Pancreas (tissue), 10 donors: ENCODE measurements at places on chromosomes 13 and 19. TPM values are rescaled to one million over a fixed set of nuclear protein-coding genes. Genes with fewer than 3 reads are reported as not detected.

DNA sequence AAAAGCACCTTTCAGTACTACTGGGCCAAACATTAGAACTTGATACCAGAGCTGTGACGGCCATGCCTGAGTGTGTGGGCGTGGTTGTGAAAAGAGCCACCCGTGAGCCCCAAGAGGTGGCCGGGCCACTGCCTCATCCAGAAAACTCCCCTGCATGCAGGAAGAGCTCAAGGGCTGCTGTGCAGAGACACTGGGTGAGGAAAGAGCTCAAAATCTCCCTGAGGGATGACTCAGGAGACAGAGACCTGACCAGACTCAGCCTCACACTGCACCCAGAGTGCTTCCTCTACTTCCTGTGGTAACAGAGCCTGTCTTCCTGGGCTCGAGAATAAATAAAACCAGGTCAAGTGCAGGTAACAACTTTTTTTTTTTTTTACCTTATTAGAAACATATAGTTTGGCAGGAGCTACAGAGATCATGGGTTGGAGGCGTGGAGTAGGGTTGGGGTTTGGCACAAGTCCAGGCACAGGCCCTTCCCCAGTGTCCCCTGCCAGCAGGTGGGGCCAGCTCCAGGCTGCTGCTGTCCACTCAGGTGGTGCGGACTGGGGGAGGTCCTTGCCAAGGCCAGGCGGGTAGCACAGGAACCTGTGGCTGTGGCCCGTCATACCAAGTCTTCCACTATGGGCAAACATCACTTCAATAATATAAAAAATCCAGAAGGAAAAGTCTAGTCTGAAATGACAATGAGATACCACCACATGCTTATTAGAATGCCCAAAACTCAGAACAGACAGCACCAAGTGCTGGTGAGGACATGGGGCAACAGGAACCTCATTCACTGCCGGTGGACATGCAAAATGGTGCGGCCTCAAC lies 25.5 kb downstream of the ELL start:
- H3K4me1 ChIP-seq: peaks cover 23% of the 10 kb centered on the region
- H3K27ac ChIP-seq: no peak overlapping the region
- H3K36me3 ChIP-seq: no peaks in the 10 kb centered on the region
- H3K27me3 ChIP-seq: no peaks in the 10 kb centered on the region
- no peak overlapping the region for H3K4me3 ChIP-seq

ZIC5 gene
- not detected for total RNA-seq

CEACAM8 gene
- total RNA-seq: not detected

DNA sequence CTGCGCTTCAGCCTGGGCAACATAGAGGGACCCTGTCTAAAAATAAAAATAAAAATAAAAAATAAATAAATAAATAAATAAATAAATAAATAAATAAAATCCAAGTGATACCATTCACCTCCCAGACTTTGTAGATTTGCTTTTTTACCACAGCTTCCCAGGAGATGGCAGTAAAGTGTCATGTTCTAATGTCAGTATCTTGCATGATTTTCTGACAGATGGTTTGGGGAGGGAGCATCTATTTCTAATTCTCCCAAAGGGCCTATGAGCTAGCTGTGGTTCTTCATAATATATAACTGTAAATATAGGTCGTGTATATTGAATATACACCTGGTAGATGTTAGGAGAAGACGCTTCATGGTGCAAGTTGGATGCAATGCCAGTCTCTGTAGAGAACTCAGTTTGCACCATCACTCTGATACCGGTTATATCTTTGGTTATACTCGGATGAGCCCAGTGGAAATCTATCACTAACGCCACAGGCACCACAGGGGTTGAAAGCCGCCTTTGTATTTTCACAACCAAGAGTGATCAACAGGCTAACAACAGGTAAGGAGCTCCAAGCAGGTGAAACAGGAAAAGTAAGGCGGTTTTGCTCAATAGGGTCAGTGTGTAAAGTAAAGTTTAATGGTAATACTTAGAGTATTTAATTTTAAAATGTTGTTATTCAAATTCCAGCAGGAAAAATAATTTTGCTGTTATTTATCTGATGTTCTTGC lies 13.9 kb downstream of the APLP1 start:
- H3K27me3 ChIP-seq: no peaks in the 10 kb centered on the region
- H3K36me3 ChIP-seq: no peaks in the 10 kb centered on the region
- H3K4me1 ChIP-seq: no peaks in the 10 kb centered on the region
- no peak overlapping the region for H3K4me3 ChIP-seq

DNA sequence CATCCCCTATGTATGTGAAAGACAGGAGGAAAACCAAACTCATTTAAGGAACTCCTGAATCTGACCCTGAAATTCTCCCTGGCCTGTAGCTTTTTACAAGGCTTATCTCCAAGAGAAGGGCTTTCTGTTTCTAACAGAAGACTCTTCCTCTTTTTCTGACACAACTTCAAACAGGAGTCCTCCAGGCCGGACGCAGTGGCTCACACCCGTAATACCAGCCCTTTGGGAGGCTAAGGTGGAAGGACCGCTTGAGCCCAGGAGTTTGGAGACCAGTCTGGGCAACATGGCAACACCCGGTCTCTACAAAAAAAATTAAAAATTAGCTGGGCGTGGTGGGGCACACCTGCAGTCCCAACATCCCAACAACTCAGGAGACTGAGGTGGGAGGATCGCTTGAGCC lies 41.9 kb downstream of the CARS2 start:
- DNase-seq: no peak
- H3K27ac ChIP-seq: no peak overlapping the region
- H3K36me3 ChIP-seq: peaks cover 11% of the 10 kb centered on the region

GRCh38 chr13:19982447-19983043 lies 24.0 kb downstream of the ZMYM2 start:
- DNase-seq: no peak
- peaks cover 5% of the 10 kb centered on the region for H3K4me1 ChIP-seq
- H3K4me3 ChIP-seq: no peak overlapping the region
- H3K27ac ChIP-seq: no peak overlapping the region

CYP4F12 gene
- 0.79 TPM for total RNA-seq

PRR20A gene
- total RNA-seq: not detected

CYP2F1 gene
- total RNA-seq: not detected

NCCRP1 gene
- total RNA-seq: 3.1 TPM

DNA sequence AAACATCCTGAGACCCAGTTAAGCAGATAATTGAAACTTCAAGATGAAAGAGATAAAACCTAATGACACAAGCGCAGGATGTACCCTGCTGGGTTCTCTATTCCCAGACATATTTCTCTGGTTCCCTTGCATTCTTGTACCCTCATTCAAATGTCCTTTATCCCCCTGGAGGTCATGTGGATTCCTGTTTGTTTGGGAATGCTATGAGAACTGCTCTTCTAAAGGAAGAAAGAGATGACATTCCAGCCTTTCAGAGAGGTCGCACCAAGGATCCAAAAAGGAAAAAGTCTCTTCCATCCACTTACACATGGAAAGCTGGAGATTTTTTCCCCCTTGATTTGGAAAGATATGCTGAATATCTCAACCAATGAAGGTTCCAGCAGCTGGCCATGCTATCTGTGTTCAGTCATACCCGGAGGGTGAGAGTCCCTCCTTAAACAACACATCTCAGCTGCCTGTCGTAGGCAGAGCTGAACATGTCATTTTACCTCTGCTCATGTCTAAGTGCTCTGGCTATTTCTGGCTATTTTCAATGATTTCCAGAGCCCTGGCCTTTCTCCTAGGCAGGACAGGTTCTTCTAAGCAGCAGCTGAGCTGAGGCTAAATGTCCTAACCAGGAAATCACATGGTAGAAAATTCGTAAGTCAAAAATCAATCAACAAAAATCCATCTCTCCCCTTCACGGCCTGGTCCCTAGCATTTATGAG lies 52.5 kb downstream of the C13orf42 start:
- H3K27ac ChIP-seq: no peak overlapping the region
- H3K27me3 ChIP-seq: no peaks in the 10 kb centered on the region
- H3K36me3 ChIP-seq: no peaks in the 10 kb centered on the region
- H3K4me1 ChIP-seq: no peaks in the 10 kb centered on the region
- DNase-seq: no peak

S1PR4 gene
- 0.92 TPM for total RNA-seq

SHISA2 gene
- total RNA-seq: 0.55 TPM

DNA sequence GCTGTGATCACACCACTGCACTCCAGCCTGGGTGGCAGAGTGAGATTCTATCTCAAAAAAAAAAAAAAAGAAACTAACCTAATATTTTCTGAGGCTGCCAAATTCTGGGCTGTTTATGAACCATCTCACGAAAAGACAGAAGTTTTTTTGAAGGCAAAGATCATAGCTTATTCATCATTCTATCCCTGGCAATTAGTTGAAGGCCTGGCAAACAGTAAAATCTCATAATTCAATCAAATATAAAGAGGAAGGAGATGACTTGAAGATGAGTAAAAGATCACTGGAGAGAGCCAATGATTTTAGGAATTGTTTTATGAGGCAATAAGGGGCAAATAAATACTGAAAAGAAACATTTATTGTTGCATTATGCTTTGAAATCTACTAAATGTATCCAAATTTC lies 216.5 kb downstream of the DCLK1 start:
- DNase-seq: no peak
- no peak overlapping the region for H3K27ac ChIP-seq
- H3K27me3 ChIP-seq: no peaks in the 10 kb centered on the region
- H3K4me1 ChIP-seq: no peaks in the 10 kb centered on the region
- no peak overlapping the region for H3K4me3 ChIP-seq

DNA sequence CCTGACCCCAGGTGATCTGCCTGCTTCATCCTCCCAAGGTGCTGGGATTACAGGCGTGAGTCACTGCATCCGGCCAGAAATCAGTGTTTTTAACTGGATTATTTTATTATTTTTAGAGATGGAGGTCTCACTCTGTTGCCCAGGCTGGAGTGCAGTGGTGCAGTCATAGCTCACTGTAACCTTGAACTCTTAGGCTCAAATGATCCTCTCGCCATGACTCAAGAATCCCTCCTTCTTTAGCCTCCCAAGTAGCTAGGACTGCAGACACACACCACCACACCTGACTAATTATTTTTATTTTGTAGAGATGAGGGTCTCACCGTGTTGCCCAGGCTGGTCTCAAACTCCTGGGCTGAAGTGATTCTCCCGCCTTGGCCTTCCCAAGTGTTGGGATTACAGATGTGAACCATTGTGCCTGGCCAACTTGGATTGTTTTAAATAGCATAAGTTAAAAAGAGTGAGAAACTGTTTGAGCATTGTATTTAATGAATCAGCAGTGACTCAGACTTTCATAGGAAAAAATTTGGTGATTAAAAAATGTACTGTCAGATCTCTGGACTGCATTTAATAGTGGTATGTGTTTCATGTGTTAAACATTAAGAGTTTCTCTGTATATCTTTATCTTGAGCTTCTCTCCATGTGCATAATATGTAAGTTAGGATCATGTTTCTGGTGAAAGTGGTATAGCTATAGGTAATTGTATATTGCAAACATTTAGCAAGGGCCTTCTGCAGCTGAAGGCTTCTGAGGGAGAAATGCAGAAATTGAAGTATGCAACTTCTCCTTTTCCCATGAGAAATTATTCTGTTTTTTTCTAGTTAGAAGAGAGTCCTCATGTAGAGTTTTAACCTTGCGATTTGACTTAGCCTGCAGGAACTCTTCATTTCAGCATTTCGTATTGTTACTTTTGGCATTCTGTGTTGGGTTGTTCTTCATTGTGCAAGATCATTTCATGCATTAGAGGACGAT lies 121.2 kb downstream of the PCCA start:
- DNase-seq: no peak
- H3K27me3 ChIP-seq: no peaks in the 10 kb centered on the region
- H3K36me3 ChIP-seq: no peaks in the 10 kb centered on the region
- no peak overlapping the region for H3K27ac ChIP-seq
- no peaks in the 10 kb centered on the region for H3K4me1 ChIP-seq

GRCh38 chr13:110713981-110714796 lies 689 bp downstream of the ING1 start:
- peak overlapping the region; percentile 100 for H3K27ac ChIP-seq
- no peaks in the 10 kb centered on the region for H3K36me3 ChIP-seq
- DNase-seq: peak; percentile 68
- H3K27me3 ChIP-seq: no peaks in the 10 kb centered on the region
- H3K4me3 ChIP-seq: peak overlapping the region; percentile 93

SPHK2 gene
- 11.0 TPM for total RNA-seq

WDR62 gene
- 0.12 TPM for total RNA-seq

NXNL1 gene
- not detected for total RNA-seq

DNA sequence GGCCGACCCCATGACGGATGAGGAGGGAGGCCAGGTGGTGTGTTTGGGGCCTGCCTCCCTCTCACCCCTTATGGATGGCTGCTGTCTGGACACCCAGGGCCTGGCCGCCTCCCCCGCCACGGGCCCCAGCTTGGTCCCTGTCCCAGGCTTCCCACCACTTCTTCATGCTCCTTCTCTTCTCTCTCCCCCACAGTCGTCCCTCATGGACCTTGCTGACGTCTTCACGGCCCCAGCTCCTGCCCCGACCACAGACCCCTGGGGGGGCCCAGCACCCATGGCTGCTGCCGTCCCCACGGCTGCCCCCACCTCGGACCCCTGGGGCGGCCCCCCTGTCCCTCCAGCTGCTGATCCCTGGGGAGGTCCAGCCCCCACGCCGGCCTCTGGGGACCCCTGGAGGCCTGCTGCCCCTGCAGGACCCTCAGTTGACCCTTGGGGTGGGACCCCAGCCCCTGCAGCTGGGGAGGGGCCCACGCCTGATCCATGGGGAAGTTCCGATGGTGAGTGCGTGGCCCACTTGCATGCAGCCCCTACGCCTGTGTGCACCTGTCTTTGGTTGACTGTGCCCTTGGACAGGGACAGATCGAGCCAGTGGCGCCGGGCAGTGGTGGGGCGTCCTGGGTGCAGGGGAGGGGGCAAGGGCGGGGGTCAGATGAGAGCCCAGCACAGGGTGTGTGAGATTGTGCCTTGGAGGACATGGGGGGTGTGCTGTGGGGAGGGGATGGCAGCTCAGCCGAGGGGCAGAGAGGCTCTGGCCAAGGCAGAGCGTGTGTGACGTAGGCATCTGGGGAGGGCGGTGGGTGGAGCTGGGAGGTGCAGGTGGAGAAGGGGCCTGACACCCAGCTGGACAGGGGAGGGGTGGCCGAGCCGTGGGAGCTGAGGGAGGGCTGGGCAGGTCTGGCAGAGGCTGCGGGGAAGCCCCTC lies 16.8 kb downstream of the EPN1 start:
- peaks cover 9% of the 10 kb centered on the region for H3K36me3 ChIP-seq
- H3K27me3 ChIP-seq: no peaks in the 10 kb centered on the region

- H3K27me3 ChIP-seq: no peaks in the 10 kb centered on the region
- H3K36me3 ChIP-seq: no peaks in the 10 kb centered on the region
- DNase-seq: peak; percentile 68
- H3K4me1 ChIP-seq: no peaks in the 10 kb centered on the region
These were observed 30.4 kb upstream of the CYP4F8 start for GRCh38 chr19:15584541-15585115.

DNA sequence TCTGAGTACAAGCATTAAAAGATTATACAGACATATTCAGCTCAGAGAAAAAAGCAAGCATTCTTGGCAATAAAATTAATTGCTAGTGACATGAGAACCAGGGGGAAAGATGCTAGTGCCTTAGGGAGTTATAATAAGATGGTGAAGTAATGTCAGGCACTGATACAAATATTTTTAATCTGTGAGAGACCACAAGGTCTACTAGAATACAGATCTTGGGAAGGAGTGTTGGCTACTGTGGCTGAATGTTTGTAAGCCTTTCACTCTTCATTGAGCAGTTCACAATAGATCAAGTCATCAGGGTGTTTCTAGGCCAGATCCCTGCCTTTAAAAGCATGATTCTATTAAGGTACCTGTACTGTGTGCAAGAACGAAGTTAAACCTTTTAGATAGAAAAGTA lies 16.4 kb downstream of the FREM2 start:
- H3K4me1 ChIP-seq: no peaks in the 10 kb centered on the region
- H3K4me3 ChIP-seq: no peak overlapping the region
- no peak for DNase-seq
- H3K27me3 ChIP-seq: no peaks in the 10 kb centered on the region
- H3K36me3 ChIP-seq: no peaks in the 10 kb centered on the region
